ENCODE measurements at places on chromosomes 1 and 21.

GRCh38 chr1:6359216-6360116 is 34.1 kb downstream of the ACOT7 start:
- DNase-seq = peak; percentile 73

GRCh38 chr1:20640183-20640597 is 6.9 kb downstream of the PINK1 start:
- peak; percentile 39 for DNase-seq

DNA sequence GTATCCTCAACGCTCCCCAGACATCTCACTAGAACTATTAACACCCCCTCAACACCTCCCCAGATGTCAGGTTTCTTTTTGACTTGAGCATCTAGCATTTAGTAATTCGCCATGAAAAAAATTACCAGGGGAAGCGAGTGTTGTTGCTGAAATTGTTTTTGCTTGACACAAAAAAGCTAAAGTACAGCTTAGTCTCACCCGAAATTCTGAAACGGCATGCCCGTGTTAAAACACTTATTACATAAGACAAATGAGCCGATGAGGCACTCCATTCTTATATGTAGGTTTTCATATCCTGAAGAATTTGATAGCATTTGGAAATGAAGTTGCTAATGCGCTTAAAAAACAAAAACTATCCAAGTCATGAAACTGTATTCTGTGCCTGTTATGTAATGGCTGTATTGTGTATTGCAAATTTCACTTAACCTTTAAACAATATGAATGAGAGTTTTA is 1.3 kb upstream of the NRIP1 start:
- DNase-seq = no peak

DNA sequence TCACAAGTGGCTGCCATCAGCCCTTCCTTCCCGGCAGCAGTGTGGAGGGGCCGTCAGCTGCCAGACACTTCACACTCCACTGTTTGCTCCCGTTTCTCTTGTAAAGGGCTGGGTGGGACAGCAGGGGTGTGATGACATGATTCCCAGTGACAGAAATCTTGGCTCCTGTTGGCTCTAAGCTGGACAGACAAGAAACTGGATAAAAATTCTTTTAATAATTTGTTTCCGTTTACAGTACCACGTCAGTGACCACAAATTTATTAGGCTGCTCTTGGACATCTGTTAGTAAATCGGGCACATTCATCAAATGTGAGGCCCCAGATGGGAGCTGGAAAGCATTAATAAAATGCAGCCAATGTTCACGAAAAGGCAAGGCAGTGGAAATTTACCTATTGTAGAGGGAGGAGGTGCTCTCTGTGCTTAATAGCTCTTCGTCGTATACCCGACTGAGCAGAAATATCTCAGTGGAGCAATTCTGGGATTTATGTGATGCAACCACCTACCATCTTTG is 353.7 kb upstream of the GREM2 start:
- no peak for DNase-seq

- no peak for DNase-seq
Measured at GRCh38 chr1:27879374-27880082, 7.2 kb downstream of the THEMIS2 start.

DNA sequence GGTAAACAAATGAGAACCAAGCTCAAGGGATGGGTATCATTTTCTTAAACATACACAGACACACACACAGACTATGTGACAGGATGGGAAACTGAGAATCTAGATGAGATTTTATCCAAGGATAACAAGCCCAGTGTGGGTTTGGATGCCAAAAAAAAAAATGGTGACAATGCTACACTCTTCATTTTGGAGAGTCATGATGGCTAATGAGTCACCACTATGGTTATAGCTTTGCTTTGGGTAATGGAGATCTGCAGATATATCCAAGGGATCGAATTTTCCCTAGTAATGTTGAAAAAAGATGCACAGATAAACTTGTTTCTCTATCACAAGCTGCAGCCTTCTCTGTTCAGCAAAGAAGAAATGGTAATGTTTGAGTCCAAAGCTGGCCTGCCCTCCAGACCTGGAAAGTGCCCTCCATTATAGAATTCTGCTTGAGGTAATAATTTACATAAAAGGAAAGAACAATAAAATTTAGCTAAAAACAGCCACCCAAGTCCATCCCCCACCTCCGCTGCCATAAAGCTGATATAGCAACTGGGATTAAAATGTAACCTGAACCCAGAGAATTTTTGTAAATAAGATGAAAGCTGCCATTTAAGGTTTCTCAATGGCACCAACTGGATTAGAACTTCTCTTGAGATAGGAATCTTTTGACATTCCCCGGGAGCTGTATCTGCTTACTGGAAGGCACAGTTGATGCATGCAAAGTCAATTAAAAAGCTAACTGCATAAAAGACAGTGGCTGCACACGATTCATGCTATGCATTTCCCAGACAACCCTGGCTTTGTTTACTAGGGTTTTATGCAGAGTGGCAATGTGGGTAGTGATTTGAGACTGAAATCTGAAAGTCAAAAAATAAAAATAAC is 395.2 kb upstream of the LYPLAL1 start:
- no peak for DNase-seq

DNA sequence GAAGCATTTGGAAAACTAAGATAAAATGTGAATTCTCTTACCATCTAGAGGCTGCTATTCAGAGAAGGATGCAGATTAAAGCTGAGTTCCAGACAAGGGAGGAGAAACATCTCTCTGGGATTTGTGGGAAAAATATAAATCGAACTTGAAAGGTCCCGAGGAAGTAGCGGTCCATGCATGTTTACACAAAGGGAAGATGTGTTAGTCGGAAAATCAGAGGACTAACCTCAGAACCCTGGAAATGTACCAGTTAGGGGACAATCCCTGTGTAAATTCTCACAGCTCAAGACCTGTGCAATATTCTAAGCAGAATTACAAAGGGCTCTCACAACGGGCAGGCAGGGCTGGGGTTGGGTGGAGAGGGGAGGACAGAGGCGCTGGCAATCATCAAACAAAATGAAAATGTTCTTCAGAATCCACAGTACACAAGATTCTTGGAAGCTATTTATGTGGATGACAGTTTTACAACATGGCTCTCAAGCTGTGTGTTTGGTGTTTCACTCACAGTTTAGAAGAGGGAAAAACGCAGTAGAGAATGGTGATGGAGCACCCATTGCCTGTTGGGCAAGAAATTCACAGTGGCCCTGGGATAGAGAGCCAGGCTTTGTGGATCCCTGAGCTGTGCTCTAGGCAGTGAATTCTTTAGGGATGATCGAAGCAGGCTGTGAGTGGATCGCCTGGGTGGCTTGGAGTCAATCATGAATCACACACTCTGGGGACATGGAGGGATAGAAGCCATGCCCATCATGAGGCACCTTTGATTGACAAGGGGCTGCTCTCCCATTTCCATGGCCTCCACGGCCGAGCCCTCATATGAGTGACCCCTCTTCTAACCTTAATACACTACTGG is 47.6 kb downstream of the KCNJ6 start:
- no peak for DNase-seq

- DNase-seq = no peak
Measured at GRCh38 chr1:229993894-229994293, 73.1 kb upstream of the GALNT2 start.

GRCh38 chr1:58035523-58035922 is 511.0 kb downstream of the OMA1 start:
- DNase-seq = no peak

GRCh38 chr1:60848583-60849188 is 233.7 kb upstream of the NFIA start:
- no peak for DNase-seq

- no peak for DNase-seq
Measured at GRCh38 chr1:61869691-61870109, 127.4 kb downstream of the PATJ start.

DNA sequence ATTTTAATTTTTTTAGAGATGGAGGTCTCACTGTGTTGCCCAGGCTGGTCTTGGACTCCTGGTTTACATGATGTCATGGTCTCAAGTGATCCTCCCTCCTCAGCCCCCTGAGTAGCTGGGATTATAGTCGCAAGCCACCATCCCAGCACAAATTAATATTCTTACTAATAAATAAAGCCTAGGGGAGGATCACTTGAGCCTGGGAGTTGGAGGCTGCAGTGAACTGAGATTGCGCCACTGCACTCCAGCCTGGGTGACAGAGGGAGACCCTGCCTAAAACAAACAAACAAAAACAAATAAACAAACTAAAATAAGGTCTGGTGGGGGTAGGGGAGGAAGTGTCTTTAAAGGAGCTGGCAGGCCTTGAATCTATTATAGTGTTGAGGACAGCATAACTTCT is 8.7 kb upstream of the GADD45A start:
- no peak for DNase-seq

DNA sequence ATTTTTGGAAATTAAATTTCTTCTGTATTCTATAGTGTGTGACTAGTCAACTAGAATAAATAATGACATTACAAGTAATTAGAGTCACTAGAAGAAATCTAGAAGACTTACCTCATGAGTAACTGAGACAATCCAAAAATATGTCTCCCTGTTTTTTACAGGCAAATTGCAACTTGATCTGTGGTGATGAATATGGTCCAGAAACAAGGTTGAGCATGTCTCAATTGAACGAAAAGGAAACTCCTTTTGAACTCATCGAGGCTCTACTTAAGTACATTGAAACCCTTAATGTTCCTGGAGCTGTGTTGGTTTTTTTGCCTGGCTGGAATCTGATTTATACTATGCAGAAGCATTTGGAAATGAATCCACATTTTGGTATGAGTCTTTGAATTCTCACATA is 36.7 kb downstream of the DHX9 start:
- no peak for DNase-seq

- DNase-seq = no peak
Measured at GRCh38 chr1:52706941-52707926, 9.1 kb upstream of the COA7 start.

DNA sequence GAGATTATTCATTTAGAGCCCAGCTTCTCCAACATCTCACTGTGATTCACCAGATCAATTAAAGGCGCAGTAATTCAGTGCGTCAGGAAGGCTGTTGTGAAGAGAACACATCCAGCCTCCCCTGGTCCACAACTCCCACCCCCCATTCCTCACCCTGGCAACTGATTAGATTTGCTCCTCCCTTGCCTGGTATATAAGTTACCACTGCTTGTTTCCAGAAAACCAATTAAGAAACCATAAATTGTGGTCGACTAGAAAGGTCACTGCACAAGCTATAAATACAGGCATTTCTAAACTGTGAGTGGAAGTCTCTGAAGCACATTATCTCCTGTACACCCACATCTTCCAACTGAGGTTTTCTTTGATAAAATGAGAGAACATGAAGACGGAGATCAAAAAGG is 41.9 kb downstream of the FAM163A start:
- no peak for DNase-seq

- DNase-seq = no peak
Measured at GRCh38 chr1:165327538-165327937, 29.0 kb downstream of the LMX1A start.

DNA sequence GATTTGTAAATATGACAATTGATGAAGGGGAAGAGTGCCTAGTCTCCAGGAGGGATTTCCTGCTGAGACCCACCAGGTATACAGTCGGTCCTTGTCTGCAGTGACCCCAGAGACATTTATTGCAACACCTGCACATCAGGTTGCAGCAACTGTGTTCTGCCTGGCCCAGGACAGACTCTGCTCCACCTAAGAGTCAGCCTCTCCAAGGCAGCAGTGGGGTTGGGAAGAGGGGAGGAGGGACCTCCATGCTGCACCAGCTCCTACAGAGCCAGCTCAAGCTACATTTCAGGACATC is 120.4 kb upstream of the IRF2BP2 start:
- DNase-seq = no peak

DNA sequence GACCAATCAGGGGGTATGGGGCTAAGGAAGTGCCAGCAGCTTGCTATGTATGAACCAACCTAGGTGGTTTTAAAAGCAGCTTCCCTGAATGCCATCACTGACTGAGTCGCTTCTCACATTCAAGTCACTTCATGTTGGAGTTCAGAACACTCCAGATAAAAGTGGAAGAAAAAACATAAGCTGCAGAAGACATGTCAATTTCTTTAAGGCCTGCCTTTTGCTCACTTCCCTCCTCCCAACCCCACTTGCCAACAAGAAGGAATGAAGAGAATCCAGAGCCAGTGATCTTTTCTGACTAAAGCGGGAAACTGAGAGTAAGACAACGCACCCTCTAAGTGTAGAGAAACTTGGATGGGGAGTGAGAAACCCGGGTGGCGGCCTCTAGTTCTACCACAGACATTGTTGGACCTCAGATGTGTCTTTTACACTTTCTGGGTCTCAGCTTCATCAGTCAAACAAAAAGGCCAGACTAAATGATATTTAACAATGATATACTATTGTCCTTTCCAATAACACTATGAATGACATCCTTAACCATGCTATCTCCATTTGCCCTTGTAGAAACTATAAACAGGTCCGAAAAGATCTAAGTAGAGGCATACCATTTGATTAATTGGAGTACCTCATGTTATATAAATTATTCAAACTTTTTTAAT is 54.1 kb downstream of the LUZP1 start:
- no peak for DNase-seq

DNA sequence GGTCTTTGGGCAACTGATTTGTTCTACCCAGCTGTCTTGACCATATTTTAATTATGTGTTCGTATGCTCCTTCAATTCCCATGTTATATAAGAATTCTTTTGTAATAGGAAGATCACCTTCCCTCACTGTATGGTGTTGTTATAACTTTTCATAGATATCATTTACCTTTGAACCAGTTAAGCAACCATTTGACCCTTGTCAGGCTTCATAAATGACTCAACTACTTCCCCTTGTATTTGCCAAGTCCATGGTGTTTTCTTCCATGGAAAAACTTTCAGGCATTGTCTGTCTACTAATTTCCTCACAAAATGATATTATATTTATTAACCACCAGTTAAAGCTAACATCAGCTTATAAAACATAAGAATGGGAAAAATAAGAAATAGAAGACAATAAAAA is 5.1 kb downstream of the BPNT1 start:
- no peak for DNase-seq

DNA sequence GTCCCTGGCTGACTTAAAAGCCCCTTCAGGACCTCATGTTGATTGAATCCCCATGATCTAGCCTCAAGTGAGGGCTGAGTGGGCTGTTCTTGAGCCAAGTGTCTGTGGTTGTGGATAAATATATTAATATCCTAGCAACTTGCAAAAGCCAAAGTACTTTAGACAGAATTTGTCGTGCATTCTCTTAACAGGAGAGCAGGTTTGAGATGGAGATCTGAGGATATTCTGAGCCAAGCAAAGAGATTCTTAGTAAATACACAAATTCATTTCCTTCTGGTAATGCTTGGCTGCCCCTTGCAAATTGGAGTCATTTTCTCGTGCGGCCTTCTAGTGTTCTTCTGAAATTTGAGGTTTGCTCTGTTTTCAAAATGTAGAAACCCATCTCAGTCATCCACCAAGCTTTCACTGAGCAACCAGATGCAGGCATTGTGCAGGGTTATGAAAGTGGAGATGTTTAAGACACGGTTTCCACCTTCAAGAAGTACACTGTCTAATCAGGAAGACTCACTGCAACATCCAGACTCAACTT is 242.1 kb upstream of the JUN start:
- DNase-seq = no peak

Measured in CD8-positive, alpha-beta memory T cell (primary cell).